Stimulated activated CD8-positive, alpha-beta memory T cell treated with anti-CD3 and anti-CD28 coated beads, Interleukin-12 subunit alpha, Interleukin-12 subunit beta, amount 100 ng/mL, for 1 hour (primary cell): ENCODE measurements at places on chromosomes 16 and 17.

GRCh38 chr16:25024900-25025299 is 9.7 kb upstream of the ARHGAP17 start:
- DNase-seq, result no peak

DNA sequence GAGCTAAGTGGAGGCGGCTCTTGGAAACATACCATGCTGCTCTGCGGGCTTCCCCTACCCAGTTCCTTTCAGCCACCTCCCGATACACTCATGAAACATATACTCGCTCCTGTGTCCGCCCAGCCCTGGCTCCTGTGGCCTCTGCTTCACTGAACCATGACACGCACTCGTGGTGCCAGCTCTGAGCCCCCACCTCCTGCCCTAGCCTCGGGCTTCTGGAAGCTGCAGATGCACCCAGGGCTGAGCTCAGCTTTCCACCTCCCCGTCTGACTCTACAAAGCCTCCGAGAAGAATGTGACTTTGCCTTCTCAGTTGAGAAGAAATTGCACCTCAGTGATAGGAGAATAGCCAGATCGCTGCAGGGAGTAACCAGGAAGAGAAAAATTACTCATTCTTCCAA is 11.0 kb downstream of the CALB2 start:
- no peak for DNase-seq

- no peak for DNase-seq
These were observed 6.5 kb downstream of the LGALS3BP start for GRCh38 chr17:78973196-78973595.

- no peak for DNase-seq
These were observed 2.4 kb upstream of the RBFOX3 start for GRCh38 chr17:79613195-79613772.

DNA sequence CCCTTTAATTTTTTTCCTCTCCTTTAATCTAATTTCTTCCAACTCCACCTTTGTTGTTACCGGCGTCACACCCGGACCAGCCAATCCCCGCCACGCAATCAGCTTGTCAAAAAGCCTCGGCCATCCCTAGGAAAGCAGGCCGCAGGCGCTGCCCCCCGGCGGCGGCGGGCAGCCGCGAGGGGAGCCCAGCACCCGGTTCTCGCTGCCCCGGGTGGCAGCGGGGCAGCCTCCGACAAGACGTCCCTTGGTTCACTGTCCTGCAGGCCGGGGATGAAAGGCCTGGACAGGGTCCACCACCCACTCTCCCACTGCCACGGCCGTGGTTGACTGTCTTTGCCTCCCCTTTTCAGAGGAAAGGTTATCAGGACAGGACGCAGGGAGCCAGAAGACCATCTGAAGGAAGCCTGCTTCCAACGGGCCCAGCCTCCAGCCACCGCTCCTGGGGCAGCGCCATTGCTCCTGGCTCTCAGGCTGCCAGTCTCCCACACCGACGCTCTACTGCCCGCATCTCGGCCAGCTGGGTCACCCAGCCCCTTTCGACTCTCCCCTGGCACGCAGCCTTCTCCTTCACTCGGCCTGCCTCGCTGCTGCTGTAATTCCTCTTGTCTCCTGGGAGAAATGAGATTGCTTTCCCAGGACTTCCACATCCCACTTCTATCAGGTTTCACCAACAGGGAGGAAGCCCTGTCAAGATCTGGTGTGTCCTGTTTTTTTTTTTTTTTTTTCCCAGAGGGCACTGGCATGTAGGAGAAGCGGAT is 2.8 kb upstream of the UBTF start:
- no peak for DNase-seq

GRCh38 chr17:27647765-27648164 is 16.8 kb downstream of the LGALS9 start:
- DNase-seq, result no peak

DNA sequence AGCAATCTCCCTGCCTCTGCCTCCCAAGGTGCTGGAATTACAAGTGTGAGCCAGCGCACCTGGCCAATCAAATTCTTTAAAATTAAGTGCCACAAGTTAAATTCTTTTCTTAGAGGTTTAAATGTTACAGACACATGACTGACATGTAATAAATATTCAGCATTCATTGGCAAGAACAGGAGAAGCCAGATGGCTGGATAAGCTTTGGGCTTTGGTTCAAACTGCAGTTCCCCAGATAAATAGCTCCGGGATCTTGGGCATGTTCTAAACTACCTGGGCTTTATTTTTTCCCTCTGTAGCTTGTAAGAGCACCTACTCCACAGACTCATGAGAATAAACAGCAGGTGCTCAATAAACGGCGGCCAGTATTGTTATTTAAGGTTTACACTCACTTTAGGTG is 34.1 kb downstream of the ABAT start:
- DNase-seq, result no peak

DNA sequence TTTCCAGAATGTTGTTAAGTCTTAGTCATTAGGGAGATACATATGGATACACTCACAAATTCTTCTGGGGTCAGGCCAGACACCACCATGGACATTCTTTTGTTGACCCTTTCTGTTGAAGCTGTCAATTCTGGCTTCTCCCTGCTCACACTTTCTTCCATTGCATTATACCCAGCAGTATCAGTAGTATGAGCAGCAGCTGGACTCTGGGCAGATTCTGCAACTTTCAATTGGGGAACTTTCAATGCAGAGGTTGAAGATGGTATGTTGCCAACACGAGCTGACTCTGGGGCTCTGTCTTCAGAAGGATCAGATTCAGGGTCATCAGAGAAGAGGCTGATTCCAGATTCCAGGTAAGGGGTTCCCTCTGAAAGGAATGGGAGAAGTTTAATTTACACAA is 45.8 kb downstream of the RND2 start:
- DNase-seq, result no peak

- DNase-seq, result no peak
These were observed 2.8 kb upstream of the PPP1R27 start for GRCh38 chr17:81837641-81838040.

- no peak for DNase-seq
These were observed 8.4 kb downstream of the FSCN2 start for GRCh38 chr17:81536299-81537290.

GRCh38 chr17:78534492-78535272 is 42.5 kb downstream of the DNAH17 start:
- no peak for DNase-seq

- no peak for DNase-seq
These were observed 131.8 kb downstream of the UTP18 start for GRCh38 chr17:51391982-51392654.

GRCh38 chr17:8125947-8126490 is 2.1 kb upstream of the HES7 start:
- no peak for DNase-seq

DNA sequence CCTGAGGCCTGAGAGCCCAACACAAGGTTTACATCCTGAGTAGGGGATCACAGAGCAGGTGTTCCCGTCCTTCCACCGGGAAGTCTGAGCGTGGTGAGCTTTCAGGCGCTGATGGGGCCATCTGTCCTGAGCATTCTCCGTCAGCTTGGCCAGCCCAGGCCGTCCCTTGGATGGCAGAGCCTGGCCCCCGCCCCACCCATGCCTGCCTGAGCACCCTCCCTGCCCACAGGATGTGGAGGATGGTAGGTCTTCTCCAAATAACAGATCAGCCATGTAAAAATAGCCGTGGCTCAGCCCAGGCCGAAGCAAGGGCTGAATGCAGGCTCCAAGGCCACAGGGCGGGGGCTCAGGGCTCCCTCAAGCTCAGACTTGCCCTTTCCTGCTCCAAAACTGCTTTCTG is 20.2 kb downstream of the SPNS2 start:
- DNase-seq, result no peak

- DNase-seq, result no peak
These were observed 55.2 kb downstream of the MSI2 start for GRCh38 chr17:57311281-57312216.

GRCh38 chr17:54353789-54354525 is 531.2 kb downstream of the KIF2B start:
- no peak for DNase-seq

DNA sequence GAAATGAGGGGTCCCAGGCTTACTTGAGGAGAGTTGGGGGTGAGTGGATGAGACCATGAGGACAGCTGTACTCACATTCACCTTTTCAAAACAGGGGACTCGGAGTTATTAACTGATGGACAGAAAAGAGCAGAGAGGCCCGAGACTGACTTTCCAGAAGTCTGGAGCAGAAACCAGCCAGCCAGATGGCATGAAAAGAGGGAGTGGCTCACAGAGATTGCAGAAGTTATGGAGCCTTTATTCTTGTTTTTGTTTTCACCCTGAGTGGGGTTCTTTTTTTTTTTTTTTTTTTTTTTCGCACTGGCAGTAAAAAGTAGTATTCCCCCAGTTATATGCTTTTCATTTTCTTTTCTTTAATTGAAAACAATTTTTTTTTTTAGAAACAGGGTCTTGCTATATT is 18.9 kb downstream of the TVP23A start:
- no peak for DNase-seq

DNA sequence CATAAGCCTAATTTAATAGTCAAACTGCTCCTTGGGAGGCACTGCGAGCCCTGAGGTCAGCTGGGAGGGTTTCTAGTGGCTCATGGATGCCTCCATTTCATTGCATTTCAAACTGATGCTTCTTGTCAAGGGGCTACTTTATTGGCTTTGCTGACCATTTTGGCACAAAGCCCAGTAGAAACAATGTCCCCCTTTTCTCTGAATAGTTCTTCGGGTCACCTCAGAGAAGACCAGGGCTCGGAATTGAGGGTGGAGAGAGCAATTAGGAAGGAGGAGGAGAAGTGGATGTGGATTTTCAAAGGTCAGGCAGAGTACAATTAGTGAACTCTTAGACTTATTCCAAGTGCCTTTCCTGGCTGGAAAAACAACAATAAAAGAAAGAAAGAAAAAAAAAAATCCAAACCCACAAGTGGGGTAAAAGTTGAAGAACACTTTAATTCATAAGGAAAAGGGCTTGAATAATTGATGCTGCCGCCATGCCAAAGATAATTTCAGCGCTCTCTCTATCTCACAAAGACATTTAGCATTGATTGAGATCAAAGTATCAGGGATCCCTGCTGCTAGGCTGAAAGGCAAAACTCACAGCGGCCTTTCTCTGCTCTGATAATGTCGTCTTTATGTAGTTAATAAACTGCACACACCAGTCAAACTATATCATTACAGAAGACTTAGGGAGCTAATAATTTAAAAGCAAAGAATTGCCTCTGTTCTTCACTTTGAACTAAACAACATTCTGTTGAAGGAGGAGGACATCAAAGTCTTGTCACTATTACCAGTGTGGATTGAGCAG is 122.7 kb downstream of the RGS9 start:
- DNase-seq, result no peak

- DNase-seq, result no peak
These were observed 12.7 kb upstream of the ZG16 start for GRCh38 chr16:29765167-29766032.

DNA sequence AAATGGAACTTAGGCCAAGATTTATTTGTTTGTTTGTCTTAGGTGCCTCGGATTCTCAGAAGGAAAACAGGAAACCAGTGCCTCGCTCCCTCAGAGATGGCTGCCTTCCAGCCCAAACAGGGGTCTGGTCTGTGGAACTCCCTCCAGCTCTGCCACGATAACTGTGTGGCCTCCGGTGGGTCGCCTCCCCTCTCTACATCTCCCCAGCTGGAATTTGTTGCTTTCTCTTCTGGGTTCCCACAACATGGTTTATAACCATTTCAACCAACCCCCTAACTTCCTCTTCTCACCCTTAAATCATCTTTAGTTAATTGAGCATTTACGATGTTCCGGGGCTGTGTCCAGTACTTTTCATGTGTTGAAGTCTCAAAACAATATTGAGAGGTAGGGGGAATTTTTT is 30.9 kb upstream of the PLLP start:
- DNase-seq, result no peak

GRCh38 chr17:19492141-19492540 is 41.5 kb upstream of the SLC47A1 start:
- no peak for DNase-seq

DNA sequence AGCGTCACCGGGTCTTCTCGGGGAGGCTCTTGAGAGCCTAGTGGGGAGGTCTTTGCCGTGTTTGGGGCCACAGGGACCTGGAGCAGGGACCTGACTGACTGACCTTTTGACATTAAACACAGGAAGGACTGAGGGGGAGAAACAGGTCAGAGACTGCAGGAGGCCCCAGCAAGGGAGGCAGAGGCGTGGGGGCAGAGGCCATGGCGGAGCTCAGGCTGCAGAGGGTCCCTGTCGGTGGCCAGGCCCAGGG is 41.6 kb upstream of the GSE1 start:
- no peak for DNase-seq

DNA sequence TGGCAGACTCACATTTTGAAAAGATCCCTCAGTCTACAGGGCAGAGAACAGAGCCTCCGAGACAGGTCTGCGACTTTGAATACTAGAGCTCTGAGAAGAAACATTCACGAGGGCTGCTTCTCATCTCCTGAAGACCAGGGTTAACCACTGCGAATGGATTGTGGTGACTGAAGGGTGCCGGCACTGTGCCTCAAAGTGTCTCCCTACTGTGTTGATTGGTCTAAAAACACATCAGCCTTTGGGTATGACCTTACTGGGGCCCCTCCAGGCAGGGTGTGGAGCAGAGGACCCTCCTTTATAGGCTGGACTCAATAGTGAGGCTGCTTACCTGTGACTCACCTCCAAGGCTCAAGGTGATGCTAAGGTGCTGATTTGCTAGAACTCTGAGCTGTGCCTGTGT is 2.6 kb upstream of the LGALS9 start:
- DNase-seq, result no peak

GRCh38 chr17:11908711-11909146 is 88.5 kb downstream of the ZNF18 start:
- DNase-seq, result no peak

DNA sequence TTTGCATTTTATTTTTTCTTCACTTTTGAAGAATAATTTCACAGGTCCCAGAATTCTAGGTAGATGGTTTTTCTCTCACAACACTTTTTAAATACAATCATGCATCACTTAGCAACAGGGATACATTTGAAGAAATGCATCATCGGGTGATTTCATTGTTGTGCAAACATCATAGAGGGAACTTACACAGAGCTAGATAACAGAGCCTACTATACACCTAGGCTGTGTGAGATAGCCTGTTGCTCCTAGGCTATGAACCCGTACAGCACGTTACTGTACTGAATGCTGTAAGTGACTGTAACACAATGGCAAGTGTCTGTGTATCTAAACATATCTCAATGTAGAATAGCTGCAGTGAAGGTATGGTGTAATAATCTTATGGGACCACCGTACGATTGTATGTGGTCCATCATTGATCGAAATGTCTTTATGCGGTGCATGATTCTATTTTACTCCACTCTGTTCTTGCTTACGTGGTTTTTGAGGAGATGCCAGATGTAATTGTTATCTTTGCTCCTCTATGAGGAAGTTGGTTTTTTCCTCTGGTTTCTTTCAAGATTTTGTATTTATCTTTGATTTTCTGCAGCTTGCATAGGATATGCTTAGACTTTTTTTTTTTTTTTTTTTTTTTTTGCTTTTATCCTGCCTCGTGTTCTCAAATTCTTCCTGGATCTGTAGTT is 35.5 kb upstream of the TMEM92 start:
- no peak for DNase-seq

DNA sequence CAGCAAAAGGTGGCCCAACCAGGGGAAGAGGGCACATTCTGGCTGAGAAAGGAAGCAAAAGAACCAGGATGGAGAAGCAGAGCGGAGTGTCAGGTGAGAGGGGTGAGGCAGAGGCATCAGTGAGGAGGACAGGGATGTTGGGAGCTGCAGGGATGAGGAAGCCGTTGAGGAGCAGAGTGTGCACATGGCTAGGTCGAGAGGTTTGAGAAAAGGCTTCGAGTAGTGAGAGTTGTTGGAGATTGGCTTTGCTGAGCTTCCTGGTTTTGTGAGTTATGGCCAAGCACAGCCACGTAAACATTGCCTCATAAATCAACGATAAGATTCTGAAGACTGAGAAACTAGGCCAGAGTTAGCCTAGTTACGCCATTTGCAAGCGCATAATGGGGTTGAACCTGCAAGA is 26.9 kb downstream of the DNAH2 start:
- DNase-seq, result no peak
